Neural progenitor cell (in vitro differentiated cells): ENCODE measurements at places on chromosomes 12 and 14. TPM values are rescaled to one million over a fixed set of nuclear protein-coding genes. Genes with fewer than 3 reads are reported as not detected.

DNA sequence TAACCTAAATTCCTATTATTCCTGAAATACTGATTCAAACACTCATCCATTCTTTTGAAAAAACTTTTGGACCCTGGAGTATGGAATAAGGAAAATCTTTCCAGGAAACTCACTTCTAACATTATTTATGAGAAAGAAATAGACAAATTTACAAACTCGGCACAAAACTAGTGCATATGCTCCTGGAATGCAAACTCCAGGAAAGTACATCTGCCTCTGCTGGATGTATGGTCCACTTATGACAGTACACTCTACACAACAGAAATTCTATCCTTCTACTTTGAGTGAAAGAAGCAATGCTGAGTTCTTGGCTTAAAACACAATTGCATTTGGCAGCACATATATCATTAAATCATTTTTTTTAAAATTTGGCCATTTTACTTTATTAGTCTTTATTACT lies 700.5 kb upstream of the STXBP6 start:
- no peak overlapping the region for H3K4me3 ChIP-seq
- no peak for DNase-seq
- H3K27ac ChIP-seq: no peak overlapping the region
- H3K36me3 ChIP-seq: no peaks in the 10 kb centered on the region
- no peaks in the 10 kb centered on the region for H3K27me3 ChIP-seq
- H3K4me1 ChIP-seq: no peaks in the 10 kb centered on the region

DNA sequence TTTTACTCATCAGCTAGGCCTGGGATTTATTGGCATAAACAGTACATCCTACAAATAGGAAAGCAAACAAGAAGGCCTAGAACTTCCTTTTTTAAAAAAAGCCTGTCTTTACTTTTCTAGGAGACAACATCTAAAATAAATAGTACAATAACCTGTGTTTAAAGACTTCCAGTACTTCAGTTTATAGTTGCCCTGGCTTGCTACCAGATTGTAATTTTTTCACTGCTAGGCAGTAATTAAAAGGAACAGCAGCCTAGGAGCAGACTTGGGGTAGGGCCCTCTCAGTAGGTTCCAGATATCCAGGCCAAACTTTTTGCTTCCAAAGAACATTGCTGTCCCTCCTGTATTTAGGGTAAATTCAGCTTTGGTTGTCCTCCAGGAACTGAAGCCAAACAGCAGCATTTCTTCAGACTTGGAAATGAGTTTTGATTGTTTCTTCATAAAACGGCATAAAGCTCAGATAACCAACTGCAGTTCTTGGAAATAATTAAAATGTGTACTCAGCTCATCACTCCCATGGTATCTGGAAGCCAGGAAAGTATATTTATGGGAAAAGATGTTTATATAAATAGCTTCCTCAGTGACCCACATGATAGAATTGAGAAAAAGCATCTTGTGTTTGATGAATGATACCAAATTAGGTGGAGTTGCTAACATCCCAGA lies 61.7 kb downstream of the PPP1R36 start:
- no peaks in the 10 kb centered on the region for H3K36me3 ChIP-seq
- H3K4me3 ChIP-seq: no peak overlapping the region
- no peak for DNase-seq
- no peak overlapping the region for H3K27ac ChIP-seq
- H3K4me1 ChIP-seq: no peaks in the 10 kb centered on the region

GRCh38 chr14:23654231-23654630 lies 18.1 kb downstream of the DHRS2 start:
- H3K27me3 ChIP-seq: no peaks in the 10 kb centered on the region
- H3K4me1 ChIP-seq: no peaks in the 10 kb centered on the region
- H3K36me3 ChIP-seq: no peaks in the 10 kb centered on the region
- DNase-seq: no peak
- no peak overlapping the region for H3K4me3 ChIP-seq
- no peak overlapping the region for H3K27ac ChIP-seq

The IL22 gene
- total RNA-seq: not detected in 2 replicates

- H3K27me3 ChIP-seq: no peaks in the 10 kb centered on the region
- peaks cover 36% of the 10 kb centered on the region for H3K4me1 ChIP-seq
- peak overlapping the region; percentile 18 for H3K27ac ChIP-seq
- H3K36me3 ChIP-seq: no peaks in the 10 kb centered on the region
These were observed 154.9 kb upstream of the ATP2B1 start for GRCh38 chr12:89863493-89863938.

GRCh38 chr12:127308148-127308547 lies 958.8 kb upstream of the TMEM132C start:
- DNase-seq: no peak
- H3K27ac ChIP-seq: no peak overlapping the region
- no peak overlapping the region for H3K4me3 ChIP-seq
- H3K27me3 ChIP-seq: no peaks in the 10 kb centered on the region

GRCh38 chr12:77225373-77225772 lies 160.0 kb upstream of the E2F7 start:
- H3K4me3 ChIP-seq: no peak overlapping the region
- H3K27ac ChIP-seq: no peak overlapping the region
- no peaks in the 10 kb centered on the region for H3K27me3 ChIP-seq
- H3K4me1 ChIP-seq: no peaks in the 10 kb centered on the region
- peak; percentile 27 for DNase-seq
- no peaks in the 10 kb centered on the region for H3K36me3 ChIP-seq

DNA sequence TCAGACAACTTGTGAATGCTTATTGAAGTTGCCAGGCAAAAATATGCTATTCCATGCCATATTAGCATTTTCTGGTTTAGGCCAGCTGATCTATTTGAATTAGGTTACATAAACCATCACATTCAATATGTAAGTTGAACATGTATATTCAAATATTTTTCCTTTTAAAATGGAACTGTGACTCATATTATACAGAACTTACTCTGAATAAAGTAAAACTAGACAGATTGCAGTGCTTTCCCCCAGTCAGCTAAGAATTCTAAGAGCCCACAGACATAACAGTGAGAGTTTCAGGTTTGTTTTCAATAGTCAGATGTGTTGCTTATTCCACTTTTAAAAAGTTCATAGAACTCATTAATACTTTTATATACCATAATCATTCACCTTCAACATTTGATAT lies 119.8 kb downstream of the MGST1 start:
- no peak overlapping the region for H3K27ac ChIP-seq
- DNase-seq: no peak
- no peaks in the 10 kb centered on the region for H3K36me3 ChIP-seq
- no peak overlapping the region for H3K4me3 ChIP-seq
- no peaks in the 10 kb centered on the region for H3K4me1 ChIP-seq
